Neural progenitor cell (in vitro differentiated cells): ENCODE measurements at places on chromosomes 1 and 21. TPM values are rescaled to one million over a fixed set of nuclear protein-coding genes. Genes with fewer than 3 reads are reported as not detected.

The ABCG1 gene
- total RNA-seq, result 1.9 and 2.0 TPM in 2 replicates

- DNase-seq, result no peak
These were observed 45.3 kb downstream of the HSF2BP start for GRCh38 chr21:43613755-43614638.

DNA sequence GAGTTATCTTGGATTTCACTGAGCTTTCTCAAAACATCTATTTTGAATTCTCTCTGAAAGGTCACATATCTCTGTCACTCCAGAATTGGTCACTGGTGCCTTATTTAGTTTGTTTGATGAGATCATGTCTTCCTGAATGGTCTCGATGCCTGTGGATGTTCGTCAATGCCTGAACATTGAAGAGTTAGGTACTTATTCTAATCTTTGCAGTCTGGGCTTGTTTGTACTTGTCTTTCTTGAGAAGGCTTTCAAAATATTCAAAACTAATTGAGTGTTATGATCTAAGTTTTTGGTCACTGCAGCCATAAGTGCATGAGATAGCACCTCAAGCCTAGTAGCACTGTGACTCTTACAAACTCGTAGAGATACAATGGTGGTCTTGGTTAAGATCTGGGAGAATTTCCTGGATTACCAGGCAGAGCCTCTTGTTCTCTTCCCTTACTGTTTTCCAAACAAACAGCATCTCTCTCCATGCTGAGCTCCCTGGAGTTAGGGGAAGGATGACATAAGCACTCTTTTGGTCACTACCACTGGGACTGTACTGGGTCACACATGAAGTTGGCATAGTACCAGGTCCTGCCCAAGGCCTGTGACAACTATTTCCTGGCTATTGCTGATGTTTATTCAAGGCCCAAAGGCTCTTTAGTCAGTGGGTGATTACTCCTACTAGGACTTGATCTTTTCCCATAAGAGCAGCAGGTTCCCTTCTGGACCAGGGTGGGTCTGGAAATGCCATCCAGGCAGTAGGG, 25.6 kb downstream of the SLC22A15 start:
- no peak for DNase-seq

The OLIG1 gene
- not detected in 2 replicates for total RNA-seq

DNA sequence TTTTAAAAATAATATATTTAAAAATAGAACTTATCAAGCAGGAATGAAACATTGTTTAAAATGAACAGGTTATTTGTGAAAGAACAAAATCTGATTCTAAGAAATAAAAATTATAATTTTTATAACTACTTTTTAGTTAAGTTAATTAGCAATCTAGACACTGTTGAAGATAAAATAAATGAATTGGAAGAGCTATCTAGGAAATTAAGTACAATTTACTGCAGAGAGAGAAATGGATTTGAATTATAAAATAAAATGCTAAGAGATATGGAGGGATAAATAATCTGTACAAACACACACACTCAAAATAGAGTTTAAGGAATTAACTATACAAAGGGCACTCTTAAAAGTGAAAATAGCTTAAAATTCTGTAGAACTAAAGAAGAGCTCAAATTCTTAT, 1123.1 kb downstream of the PLA2G4A start:
- no peak for DNase-seq

GRCh38 chr1:89151047-89151446, 24.8 kb downstream of the GBP7 start:
- DNase-seq, result no peak

The SUSD4 gene
- total RNA-seq, result 1.6 and 3.5 TPM in 2 replicates

The PLD5 gene
- total RNA-seq, result 1.7 and 1.8 TPM in 2 replicates

The RFX5 gene
- total RNA-seq, result 87.5 and 108 TPM in 2 replicates

DNA sequence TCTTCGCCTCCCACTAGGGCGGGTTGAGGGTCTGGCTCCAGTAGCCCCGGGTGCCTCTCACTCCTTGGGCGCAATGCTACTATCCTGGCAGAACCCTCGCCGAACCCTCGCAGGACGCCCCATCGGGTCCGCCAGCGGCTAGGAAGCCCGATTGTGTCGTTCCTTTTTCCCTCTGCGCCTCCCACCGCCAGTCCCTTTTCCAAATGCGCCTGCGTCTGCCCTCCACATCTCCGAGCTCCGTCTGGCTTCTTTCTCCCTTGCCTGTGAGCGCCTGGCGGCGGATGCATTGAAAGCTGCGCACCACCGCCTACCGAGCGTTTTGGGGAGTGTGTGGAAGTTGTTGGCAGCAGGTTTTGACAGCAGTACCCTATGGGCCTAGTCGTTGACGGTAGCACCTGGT, 1.0 kb upstream of the DIRAS3 start:
- DNase-seq, result peak; percentile 83

DNA sequence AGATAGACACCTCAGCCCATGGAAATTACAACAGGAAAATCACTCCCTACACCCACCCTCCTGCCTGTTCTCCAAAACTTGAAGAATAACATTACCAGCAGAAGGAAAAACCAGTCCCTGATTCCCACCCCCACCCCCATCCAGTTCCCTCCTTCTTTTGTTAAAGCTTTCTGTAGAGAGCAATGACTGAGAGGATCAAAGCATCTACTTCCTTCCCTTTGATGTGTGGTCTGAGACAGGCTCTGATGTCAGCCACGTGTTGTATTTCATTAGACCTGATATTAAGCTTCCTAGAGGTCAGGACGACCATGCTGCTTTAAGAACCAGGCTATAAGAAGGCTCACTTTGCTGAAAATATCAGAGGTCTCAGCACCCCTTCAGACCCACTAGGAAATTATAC, 73.9 kb upstream of the HAO2 start:
- DNase-seq, result peak; percentile 28

DNA sequence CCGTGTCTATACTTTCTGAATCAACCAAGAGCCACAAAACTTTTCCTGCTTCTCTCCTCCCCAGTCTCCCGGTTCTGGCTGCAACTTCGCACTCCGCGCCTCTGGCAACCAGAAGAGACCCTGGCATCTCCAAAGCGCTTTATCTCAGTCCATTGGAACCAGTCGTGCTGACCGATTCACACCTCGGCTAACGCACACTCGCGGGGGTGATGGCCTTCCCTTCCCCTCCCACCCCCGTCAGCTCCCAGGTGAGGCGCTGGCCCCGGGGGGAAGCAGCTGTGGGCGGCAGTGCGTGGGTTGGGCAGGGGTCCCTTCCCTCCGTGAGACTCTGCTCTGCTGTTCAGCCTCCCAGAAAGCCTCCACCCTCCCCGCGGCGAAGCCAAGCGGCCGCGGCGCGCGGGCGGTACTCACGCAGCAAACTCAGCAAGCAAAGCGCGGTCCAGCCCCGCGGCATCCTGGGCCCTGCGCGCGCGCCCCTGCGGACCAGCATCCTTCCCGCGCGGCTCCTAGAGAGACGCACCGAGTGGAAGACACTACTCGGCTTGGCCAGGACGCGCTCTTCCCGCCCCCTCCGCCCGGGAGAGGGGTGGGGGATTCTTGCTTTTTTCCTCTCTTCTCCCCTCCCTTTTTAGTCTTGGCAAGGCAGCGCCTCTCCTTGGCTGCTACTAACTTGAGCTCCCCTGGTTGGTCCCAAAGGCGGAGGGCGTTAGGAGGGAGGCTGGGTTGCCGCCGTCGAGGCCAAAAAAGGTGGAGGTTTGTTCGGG, at the start of gene CD34:
Gene CD34, minus strand, starts transcription at position 535 of the 764 bp plus-strand sequence. Its CDS starts 45 bp downstream, at position 490.
- peak; percentile 71 for DNase-seq

The ITLN1 gene
- not detected in 2 replicates for total RNA-seq

The TMEM53 gene
- total RNA-seq, result 5.0 and 6.7 TPM in 2 replicates

DNA sequence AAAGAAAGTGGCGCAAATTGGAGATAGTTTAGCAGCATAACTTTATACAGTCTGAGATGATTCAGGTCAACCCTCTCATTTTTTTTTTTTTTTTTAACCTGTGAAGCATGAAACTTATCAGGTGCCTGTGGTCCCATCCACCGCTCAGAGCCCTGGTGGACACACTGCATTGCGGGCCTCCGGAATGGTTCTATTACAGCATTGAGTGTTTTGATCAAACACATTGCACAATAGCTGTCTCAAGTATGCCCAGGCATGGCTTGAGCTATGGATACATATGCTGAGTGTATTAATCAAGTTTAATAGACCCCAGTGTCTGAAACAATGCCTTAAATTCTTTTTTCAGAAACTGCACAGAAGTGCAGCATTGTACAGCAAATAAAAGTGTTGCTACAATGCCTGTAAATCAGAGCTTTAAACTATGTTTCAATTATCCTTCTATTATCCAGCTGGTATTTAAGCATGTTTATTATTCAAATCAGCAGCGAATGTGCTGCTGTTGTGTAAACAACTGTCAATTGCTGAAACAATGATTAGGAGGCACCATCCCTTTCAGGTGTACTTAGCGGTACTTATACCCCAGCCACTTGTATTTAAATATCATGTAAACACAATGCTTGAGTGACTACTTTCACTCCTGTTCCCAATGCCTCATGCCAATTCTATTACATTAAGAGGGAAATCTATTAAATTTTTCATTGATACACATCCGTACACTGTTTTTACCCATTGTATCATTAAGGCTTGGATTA, 456.6 kb downstream of the RPS6KC1 start:
- DNase-seq, result no peak

DNA sequence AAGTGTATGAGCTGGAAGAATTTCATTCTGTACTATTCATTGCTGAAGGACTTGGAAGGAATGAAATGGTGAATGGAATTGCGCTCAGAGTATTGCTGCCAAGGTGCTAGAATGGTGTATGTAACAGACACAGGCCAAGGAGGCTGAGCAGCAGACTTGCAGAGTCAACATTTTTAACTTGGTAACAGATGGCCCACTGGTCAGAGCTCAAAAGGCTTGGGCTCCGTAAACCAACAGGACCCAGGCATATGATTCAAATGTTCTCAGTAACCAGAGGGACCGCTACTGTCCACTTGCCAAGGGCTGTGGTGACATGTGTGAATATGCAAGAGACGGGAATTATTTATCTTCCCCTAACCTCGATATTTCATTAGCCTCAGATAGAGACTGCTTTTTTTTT, 28.8 kb upstream of the PTGFRN start:
- DNase-seq, result no peak

- DNase-seq, result peak; percentile 56
These were observed 229.6 kb upstream of the JUN start for GRCh38 chr1:59013276-59013927.

DNA sequence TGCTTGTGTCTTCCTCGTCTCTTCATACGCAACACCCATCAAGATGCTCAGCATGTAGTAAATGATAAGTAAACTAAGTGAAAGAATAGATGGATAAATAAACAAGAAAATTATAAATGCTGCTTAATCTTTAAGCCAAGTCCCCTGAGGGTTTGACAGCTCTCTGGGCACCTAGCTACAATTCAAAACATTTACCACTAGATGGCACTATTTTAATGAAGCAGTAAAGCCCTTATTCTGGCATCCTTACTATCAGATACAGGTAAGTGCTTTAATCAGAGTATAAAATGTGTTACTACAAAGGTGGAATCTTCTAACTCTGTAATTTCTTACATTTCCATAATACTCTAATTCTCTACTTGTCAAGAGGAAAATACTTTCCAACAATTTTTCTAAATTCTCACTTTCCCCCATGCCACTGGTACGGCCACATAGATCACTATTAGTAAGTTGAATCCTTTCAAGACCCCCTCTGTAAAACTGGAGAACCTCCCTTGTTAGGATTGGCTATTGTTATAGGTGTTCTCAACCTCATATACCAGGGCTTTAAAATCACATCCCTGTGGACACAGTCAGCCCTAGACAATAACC, 137.8 kb downstream of the BARHL2 start:
- DNase-seq, result peak; percentile 59

GRCh38 chr21:42614811-42615351, 38.5 kb upstream of the PDE9A start:
- DNase-seq, result peak; percentile 36

The IL20 gene
- total RNA-seq, result not detected in 2 replicates

DNA sequence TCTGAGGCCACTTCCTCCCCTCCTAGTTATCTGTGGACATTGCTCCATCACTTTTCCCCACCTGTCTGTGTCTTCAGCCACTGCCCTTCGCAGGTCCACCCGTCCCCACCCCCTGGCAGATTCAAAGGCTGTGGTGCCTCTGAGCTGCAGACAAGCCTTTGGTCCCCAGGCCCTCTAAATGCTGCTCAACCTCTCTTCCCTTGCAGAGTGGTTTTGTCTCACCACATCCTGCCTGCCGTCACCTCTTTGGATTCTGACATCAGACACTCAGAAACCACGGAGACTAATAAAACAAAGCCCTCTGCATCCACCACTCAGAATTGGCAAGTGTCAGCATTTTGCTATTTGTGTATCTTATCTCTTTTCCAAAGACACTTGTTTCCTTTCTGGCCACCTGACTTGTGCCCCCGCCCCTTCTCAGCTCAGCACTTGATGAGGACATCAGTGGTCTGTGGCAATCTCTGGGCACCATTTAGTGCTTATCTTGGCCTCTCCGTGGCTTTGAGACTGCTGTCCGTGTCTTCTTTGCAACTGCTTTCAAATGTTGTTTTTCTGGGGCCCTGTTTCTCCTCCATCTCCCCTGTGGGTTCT, 7.7 kb downstream of the CNIH3 start:
- DNase-seq, result no peak

DNA sequence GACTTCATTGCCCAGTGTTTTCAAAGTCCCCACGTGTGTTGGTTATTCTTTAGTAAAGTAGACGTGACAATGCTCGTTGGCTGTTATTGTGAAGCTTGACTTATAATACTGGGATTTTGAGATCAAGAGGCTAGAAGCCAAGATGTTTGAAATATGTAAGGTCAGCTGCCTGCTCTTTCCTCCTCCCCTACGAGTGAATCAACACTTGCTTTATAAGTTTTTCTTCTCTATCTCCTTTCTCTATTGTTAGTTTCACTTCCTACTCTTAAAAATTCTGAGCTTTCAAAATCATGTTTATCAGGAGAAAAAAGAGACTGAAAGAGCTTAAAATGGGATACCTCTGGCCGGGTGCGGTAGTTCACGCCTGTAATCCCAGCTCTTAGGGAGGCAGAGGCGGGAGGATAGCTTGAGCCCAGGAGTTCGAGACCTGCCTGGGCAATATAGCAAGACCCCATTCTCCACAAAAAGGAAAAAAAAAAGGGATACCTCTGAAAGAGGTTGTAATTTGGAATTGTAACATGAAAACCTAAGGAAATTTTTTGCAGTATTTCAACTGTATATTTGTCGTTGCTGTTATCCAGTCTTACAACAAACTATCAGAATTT, 72.0 kb downstream of the EPB41 start:
- no peak for DNase-seq

- no peak for DNase-seq
These were observed 246.5 kb downstream of the TOMM20 start for GRCh38 chr1:234881893-234882771.

DNA sequence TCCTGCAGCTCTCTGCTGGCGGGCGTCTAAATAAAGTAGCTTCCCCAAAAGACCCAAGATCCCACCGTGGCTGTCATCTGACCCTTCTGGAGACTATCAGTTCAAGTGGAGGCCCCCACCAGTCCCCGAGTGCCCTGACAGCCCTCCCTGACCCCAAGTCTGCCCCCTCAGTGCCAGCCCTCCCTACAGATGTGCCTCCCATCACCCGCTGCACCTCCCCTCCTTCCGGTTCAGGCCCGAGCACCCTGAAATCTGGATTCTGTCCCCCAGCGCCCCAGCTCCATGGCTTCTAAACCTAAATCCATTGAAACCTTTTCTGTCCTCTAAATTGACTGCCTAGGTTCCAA, 595 bp downstream of the IL10RB start:
- no peak for DNase-seq

DNA sequence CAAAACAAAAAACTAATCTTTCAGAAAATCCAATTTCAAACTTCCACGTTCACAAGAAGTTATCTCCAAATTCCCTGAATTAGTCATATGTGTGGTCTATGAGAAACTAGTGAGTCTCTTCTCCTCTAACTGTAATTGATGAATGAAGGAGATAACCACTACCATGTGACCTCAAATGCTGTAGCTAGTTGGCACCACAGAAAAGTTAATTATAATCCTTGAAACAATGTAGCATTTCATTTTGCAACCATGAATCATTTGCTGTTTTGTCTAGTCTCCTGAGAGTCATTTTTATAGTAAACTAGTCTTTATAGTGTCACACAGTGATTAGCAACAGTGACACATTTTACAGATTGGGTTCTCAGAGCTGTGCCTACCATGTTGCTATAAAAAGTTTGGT, 287.5 kb downstream of the LRRIQ3 start:
- no peak for DNase-seq
